ENCODE measurements at places on chromosomes 4 and X.

GRCh38 chr4:142396279-142396678 is 449.8 kb downstream of the INPP4B start:
- DNase-seq = no peak

GRCh38 chr4:153398713-153399112 is 54.2 kb downstream of the MND1 start:
- no peak for DNase-seq

GRCh38 chr4:184417802-184418511 is 56.4 kb downstream of the IRF2 start:
- DNase-seq = no peak

- no peak for DNase-seq
Measured at GRCh38 chr4:25088093-25088952, 57.6 kb upstream of the LGI2 start.

- DNase-seq = no peak
Measured at GRCh38 chr4:81589262-81589661, 117.6 kb upstream of the RASGEF1B start.

All from ascending aorta (tissue), 2 donors.